Thoracic aorta (tissue), 2 donors: ENCODE measurements at places on chromosomes 4 and X.

DNA sequence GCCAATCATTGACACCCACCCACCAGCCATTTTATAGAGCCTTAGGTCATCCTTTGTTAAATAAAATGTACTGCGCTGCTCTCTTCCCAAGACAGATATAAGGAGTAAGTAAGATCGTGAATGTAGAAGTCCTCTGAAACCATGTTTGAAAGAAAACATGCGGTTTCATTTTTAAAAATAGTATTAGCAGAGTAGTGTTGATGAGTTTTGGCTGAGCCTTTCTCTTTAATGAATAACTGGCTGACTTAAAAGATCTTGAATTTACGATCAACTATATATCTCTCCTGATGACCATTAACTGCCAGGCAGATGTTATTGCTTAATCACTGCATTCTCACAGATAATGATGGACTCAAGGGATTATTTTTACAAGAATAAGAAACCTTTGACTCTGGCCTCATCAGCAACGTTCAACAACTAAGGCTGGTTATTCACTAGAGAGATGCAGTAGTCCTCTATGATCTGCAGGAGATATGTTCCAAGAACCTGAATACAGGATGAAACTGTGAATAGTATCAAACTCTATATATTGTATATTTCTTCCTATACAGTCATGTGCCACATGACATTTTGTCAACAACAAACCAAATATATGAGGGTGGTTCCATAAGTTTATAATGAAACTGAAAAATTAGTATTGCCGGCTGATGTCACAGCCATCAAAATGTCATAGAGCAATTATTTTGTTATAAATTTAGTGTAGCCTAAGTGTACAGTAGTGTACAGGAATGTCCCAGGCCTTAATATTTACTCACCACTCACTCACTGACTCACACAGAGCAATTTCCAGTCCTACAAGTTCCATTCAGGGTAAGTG is 80.8 kb downstream of the FAM13A start:
- H3K27ac ChIP-seq: no peak overlapping the region
- no peak for DNase-seq
- H3K4me3 ChIP-seq: no peak overlapping the region
- no peaks in the 10 kb centered on the region for H3K36me3 ChIP-seq
- no peaks in the 10 kb centered on the region for H3K4me1 ChIP-seq

DNA sequence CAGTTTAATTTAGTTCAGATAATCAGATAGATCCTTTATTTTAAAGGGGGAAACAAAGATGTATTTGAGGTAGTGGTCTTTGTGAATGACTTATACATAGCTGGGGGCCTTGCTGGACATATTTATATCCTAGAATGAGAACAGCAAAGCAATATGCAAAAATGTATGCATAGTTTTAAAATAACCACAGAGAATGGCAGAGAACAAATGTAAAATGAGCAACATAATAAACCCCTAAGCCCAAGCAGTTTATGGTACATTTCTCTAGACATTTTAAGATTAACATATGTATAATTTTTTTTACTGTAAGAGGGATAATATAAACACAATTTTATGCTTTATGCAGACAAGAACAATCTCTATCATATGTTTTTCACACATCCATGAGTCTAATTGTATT is 434.2 kb upstream of the SMIM31 start:
- no peak overlapping the region for H3K4me3 ChIP-seq
- no peaks in the 10 kb centered on the region for H3K27me3 ChIP-seq

DNA sequence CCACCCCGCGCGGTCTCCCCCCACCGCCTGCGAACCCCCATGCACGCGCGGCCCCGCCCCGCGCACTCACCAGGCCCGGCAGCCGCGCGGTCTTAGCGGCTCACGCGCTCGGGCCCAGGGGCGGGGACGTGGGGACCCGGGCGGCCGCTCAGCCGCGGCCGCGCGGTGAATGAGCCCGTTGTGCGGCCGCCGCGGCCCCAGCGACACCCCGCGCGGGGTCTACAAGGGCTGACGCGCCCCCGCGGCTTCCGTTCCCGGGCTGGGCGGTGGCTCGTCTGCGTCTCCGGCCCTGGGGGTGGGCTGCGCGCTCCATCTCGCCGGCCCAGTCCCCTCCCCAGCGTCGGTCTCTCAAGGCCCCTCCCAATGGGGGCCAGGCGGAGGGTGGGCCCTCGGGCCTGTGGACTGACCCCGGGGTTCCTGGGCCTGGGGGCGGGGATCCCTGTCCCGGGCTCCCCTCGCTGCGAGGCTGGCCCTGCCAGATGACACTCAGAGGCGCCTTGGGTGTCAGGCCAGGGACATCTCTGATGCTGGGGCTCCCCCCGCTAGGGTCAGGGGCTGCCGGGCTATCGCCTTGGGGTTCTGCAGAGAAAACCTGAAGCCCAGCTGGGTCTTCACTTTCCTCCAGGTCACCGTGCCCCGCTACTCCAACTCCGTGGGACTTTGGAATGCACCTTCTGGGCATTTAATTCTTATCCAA is 4.3 kb upstream of the SLC26A1 start:
- H3K4me1 ChIP-seq: peaks cover 18% of the 10 kb centered on the region
- peaks cover 5% of the 10 kb centered on the region for H3K27me3 ChIP-seq
- peak overlapping the region; percentile 49 for H3K4me3 ChIP-seq
- H3K27ac ChIP-seq: no peak overlapping the region
- no peak for DNase-seq

DNA sequence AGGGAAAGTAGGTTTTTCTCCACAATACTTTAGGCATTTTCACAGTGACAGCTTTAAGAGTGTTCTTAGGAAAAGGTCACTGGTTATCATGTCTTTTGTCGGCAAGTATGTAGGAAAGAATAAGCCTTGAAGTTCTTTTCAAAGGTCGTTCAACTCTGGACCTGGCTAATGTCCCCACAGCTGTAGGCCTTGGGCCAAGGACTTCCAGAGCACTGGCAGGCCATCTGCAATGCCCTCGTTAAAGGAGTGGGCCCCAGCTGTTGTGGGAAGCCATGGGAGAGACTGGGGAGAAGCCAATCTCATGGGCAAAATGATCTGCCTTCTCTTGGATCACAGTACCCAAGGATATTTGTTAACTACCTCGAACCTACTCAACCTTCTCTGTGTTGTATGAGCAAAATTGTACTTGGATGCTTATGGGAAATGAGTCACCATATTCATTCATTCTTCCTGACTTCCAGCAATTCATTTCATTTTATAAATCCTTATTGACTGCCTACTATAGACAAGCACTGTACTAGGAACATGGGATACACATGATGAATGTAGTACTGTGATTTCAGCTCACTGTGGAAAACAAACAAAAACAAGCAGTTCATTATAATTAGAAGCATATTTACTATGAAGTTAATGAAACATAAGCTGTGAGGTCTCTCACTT is 141.1 kb upstream of the KIT start:
- no peak overlapping the region for H3K27ac ChIP-seq
- DNase-seq: no peak
- H3K36me3 ChIP-seq: no peaks in the 10 kb centered on the region
- peaks cover 6% of the 10 kb centered on the region for H3K4me1 ChIP-seq

DNA sequence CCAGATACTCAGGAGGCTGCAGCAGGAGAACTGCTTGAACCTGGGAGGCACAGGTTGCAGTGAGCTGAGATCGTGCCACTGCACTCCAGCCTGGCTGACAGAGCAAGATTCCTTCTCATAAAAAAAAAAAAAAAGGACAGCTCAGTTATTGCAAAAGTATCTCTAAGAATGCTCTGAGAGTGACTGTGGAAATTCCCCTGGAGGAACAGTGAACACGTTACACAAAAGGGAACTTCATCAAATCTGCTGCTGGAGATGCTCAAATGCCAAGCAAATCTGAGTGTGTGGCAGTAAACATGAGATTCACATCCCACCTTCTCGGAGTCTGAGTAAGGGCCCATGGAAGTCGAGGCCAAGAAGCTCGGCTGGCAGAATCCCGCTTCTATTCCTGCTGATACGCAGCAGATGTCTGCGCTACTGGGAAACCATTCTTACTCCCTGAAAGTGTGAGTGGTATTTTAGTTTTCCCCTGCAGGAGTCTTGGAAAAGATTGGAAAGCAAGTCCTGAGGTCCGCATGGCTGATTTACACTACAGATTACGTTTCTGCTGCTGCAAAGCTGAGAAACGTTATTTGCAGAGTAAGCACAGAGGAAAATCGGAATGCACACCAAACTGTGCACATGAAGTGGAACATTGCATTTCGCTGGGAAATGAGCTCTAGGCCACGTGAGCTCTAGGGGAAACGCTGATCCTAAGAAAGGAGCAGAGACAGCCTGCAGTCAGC is 162.9 kb downstream of the NSUN7 start:
- no peak overlapping the region for H3K4me3 ChIP-seq
- peaks cover 62% of the 10 kb centered on the region for H3K4me1 ChIP-seq
- no peak for DNase-seq
- H3K36me3 ChIP-seq: no peaks in the 10 kb centered on the region
